ENCODE measurements at places on chromosomes 3 and 15.

GRCh38 chr3:63921741-63922482 is 9.7 kb upstream of the SCAANT1 start:
- DNase-seq = no peak

GRCh38 chr15:33104212-33104611 is 90.3 kb downstream of the FMN1 start:
- DNase-seq = no peak

GRCh38 chr3:51946796-51947195 is 4.6 kb downstream of the PARP3 start:
- DNase-seq = no peak

- no peak for DNase-seq
Observed at GRCh38 chr15:70234256-70234905, 136.7 kb upstream of the TLE3 start.

DNA sequence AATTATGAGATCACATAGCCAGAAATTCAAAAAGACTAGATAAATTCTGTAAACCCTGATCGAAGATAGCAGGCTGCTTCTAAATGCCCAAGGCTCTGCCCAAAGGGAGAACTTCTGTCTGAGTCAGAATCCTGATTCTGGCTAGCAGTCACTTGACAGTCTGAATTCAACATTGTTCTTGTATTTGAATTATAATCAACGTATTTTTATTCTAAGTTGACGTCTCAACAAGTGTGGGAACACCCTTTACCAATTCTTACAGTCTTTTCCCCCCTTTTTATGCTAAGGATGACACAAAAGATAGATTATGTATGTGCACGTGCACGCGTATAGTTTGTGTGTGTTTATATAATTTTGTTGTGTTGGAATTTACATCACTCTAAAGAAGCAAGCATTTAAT is 552.8 kb downstream of the NAALADL2 start:
- no peak for DNase-seq

- no peak for DNase-seq
Observed at GRCh38 chr15:93070132-93070531, 18.9 kb downstream of the RGMA start.

DNA sequence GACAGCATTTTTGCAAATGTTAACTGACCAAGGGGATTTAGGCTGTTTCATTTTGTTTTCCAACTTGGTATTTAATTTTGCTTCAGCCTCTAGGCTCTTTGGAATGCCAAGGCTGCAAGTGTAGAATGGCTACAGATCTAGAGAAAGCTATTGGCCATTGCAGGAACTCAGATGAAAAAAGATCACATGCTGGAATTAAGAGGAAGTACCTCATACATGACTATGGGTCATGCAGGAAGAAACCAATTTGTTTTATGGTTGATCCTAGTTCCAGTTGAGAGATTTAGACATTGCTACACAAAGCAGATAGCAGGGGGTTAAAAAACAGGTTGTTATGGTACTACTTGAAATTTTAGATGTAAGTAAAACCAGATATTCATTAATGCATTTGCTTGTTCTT is 12.7 kb upstream of the CLDN16 start:
- no peak for DNase-seq

DNA sequence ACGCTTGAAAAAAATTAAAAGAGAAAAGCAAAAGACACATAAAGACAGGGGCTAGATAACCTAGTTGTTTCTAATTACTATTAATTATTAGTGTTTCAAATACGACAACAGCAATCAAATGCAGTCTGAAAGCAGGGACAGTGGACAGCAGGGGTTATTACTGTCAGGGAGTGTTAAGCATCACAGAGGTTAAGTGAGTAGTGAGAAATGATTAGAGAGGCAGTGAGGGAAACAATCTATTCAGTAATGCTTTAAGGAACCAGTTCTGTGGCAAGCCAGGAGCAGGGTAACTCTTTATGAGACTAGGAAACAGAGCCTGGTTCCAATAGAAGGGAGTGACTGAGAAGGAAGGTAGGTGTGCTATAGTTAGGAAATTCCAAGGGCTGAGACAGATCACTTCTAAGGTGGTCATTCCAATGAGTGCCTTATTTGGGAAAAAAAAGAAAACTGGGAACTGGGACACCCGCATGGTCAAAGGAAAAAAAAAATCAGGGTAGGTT is 15.0 kb downstream of the RYK start:
- no peak for DNase-seq

GRCh38 chr3:53225181-53225580 is 30.6 kb downstream of the TKT start:
- DNase-seq = no peak

- no peak for DNase-seq
Observed at GRCh38 chr3:18092726-18093125, 332.4 kb downstream of the SATB1 start.

DNA sequence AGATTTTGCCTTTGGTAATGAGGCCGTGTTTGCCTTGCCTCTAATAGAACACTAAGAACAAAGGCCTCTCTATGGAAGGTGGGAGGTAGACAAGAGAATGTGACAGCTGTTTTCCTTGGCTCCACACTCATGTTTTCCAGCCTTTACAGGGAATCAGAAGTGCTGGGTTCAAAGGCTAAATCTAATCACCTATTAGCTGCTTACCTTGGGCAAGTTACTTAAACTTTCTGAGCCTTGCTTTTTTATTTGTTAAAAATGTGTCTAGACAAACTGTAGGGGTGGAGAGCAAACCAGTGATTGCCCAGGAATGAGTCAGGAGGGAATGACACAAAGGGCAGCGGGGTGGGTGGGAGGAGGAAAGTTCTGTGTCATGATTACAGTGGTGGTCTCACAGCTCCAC is 179.0 kb downstream of the P3H2 start:
- DNase-seq = peak; percentile 87

DNA sequence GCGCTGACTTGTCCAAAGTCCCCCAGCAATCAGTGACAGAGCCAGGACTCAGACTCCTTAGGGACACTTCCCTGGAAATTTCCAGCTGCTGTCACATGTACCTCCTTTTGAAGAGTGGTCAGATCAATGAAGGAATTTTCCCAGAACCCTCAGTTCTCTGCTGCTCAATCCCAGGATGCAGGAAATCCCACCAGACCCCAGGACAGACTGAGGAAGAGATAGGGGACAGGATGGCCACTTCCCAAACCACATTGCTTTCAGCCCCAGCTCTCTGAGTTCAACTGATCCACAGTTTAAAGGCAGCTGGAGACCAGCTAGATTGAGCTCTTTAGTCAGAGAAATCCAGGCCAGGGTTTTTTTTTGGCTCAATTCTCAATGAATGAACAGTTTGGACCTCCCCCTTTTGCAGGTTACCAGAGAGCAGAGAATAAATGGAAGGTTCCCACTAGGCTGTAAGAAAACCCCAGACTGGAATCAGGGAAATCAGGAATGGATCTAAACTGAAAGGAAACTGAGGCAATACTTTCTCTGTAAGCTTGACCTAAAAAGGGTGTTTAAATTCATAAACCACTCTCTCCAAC is 1.5 kb downstream of the CYP1A1 start:
- DNase-seq = peak; percentile 51

GRCh38 chr3:17740721-17741141 is 1.7 kb downstream of the TBC1D5 start:
- DNase-seq = peak; percentile 78

DNA sequence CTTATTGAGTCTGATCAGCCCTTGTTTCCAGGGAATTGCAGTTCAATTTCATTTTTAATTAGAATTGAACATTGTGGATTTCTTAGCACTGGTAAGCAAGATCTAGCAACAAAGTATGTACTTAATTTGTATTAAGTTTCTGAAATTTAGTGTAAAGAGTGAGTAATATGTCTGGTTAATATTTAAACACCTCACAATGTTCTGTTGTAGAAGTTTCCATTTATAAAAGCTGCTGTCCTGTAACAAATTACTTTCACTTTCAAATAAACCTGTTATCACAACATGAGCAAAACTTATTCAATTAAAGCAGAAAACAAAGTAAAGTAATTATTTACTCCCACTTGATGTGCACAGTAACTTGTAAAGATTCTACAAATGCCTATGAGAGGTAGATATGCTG is 448.5 kb downstream of the NAALADL2 start:
- no peak for DNase-seq

DNA sequence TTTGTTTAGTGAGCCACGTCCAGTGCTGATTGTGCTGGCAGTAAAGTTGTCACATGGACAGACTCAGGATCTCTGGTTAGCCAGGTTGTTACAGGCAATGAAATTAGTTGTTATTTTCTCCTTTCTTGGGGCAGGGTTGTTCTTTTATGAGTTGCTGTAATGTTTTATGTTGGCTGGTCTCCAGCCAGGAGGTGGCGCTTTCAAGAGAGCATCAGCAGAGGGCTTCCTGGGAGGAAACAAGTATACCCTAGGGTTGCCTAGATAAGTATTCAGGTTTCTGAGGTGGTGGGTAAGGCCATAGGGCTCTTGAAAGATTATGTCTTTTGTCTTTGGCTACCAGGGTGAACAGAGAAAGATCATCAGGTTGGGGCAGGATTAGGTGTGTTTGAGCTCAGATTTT is 14.5 kb upstream of the CFAP20DC start:
- no peak for DNase-seq

GRCh38 chr3:189158034-189158433 is 13.7 kb upstream of the TPRG1 start:
- DNase-seq = no peak

- DNase-seq = no peak
Observed at GRCh38 chr3:170144437-170144843, 37.1 kb downstream of the PHC3 start.

GRCh38 chr3:76912841-76913383 is 127.0 kb upstream of the ROBO2 start:
- no peak for DNase-seq

GRCh38 chr3:21117370-21117769 is 633.6 kb downstream of the ZNF385D start:
- no peak for DNase-seq

DNA sequence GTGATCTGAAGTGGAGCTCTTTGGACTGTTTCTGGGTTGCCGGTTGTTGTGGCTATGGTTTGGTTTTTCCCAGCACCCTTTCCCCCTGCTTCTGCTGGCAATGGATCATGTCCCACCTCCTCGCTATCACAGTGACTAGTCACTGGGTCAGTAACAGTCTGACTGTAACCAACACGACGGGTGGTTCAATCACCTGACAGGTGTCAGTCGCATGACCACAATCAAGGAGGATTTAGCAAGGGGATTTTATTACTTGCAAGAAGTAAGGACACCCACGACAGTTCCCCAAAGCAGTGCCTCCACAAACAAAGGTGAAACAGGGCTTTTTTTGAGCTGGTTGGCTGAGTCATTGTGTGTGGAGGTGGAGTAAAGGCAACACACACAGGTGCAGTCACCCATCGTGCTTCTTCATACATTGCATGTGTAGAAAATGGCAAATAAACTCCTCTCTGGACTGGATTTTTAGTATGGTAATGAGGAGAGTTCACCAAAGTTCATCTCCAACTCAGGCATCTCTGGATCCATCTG is 58.8 kb upstream of the FAM3D start:
- no peak for DNase-seq

- DNase-seq = no peak
Observed at GRCh38 chr3:115713284-115713683, 90.0 kb downstream of the GAP43 start.

- DNase-seq = no peak
Observed at GRCh38 chr3:192920411-192920810, 2.8 kb upstream of the MB21D2 start.

- DNase-seq = peak; percentile 25
Observed at GRCh38 chr15:57216288-57216687, 160.0 kb upstream of the CGNL1 start.

DNA sequence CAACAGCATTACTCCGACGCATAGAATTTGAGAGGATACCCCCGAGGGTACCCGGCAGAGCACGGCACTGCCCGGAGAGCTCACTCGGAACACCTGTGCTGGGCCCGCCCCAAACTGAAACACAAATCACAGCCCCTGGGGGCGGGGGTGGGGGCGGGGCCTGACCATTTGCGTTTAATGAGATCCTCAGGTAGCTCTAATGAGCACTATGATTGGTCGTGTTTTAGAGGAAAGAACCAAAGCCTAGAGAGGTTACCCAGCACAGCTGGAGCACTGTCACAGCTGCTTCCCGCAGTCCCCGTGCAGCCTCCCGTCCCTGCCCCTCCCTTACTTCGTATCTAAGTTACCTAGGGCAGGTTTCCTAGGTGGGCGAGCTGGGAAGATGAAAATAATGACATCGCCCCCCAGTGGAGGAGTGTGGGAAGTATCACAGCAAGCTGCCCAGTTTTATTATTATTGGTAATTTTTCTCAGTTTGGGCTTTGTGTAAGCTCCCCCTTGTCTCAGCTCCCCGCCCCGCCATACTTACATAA is 187.1 kb downstream of the PDE8A start:
- DNase-seq = peak; percentile 75

GRCh38 chr15:92091155-92091734 is 237.7 kb downstream of the SLCO3A1 start:
- peak; percentile 46 for DNase-seq

DNA sequence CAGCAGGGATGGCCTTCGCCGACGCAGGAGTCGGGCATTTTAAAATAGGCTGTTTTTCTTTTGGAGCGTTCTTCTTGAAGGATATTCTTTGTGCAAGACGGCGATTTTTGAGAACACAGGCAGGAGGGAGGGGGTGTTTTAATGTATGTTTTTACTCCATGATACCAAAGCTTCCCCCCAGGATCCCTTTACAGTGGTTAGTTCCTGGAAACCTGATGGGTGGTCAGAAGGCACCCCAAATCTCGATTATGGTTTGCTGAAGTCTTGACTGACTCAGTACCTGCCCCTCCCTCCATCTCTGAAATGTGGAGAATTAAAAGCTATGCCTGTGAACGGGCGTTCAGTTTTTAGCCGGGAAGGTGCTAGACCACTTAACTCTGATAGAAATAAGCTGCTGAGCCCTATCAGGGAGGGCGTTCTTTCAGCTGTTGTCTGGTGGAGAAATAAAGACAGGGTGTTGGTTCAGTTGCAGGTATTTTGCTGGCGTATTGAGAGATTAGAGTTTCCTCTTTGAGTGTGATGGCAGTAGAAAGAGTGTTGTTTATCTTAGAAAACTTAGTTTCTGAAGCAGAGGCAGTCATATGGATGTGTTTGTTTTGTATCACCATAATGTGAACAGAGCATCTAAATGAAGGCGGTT is 3.4 kb downstream of the IGF1R start:
- no peak for DNase-seq

GRCh38 chr3:38743043-38743442 is 73.0 kb downstream of the SCN10A start:
- DNase-seq = no peak

DNA sequence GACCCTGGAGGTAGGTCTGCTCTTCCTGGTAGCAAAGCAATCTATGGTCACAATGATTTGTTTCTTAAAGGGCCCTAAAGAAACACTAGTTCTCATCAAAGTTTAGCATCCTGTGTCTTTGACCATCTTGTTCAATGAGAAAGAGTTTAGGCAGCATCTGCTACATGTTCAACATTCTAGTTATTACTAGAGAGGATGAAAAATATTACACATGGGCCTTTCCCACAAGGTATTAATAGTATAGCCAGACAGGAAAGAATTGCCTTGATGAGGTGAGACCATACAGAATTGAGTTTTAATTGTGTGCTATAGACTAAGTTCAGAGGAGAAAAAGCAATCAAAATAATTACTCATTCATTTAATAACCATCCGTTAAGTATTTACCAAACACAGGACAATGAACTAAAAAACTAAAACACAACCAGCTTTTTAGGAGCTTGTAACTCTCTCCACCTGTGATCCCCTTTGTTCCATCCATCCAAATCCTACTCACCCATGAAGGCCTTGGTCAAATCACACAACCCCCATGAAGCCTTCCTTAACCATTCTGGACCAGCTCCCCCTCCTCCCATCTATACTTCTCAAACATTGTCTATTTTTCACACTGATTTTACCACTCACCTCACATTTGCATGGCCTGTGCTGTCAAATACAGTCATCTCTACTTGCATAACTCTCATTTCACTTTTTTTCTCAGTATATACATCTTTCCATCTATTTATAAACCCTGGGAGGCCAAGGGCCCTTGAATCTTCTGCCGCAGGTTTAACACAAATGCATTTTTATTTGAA is 122.9 kb downstream of the RORA start:
- no peak for DNase-seq
